NCI-H2171 treated with DMSO at 0.1 percent for 48 hours (cell line): ENCODE measurements at places on chromosomes 6 and 20.
A peak's percentile ranks its signal among the peaks of the same experiment; 100 is the strongest.

GRCh38 chr20:2637246-2637645 lies 15.2 kb upstream of the NOP56 start:
- DNase-seq, result no peak

GRCh38 chr20:16393297-16393696 lies 180.0 kb downstream of the KIF16B start:
- DNase-seq, result no peak

DNA sequence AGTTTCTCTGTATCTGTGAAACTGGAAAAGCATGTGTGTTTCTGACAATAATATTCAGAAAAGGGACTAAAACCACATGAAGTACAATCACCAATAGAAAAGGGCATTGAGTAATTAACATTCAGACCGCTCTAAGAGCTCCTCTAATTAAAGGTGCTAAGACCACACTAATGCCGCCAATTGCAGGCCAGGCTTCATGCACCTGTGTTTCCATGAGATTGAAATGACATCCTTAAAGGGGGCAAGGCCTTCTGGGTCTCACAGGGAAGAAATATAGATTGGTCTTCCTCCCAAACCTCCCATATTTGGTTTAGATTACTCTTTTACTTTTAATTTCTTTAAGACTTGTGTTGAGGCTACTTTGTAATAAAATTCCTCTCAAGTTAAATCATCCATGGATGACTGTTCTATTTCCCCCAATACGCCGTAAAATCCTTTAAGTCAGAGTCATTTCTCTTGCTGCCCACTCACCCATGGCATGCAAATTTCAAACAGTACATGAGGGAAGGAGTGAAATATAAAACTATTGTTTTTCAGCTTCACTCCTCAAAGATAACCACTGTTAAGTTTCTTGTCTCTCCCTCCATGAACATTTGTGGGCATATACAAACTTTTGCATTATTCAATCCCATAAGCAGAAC lies 110.6 kb downstream of the UBE3D start:
- DNase-seq, result no peak

GRCh38 chr6:84569882-84570281 lies 194.5 kb downstream of the TBX18 start:
- no peak for DNase-seq

DNA sequence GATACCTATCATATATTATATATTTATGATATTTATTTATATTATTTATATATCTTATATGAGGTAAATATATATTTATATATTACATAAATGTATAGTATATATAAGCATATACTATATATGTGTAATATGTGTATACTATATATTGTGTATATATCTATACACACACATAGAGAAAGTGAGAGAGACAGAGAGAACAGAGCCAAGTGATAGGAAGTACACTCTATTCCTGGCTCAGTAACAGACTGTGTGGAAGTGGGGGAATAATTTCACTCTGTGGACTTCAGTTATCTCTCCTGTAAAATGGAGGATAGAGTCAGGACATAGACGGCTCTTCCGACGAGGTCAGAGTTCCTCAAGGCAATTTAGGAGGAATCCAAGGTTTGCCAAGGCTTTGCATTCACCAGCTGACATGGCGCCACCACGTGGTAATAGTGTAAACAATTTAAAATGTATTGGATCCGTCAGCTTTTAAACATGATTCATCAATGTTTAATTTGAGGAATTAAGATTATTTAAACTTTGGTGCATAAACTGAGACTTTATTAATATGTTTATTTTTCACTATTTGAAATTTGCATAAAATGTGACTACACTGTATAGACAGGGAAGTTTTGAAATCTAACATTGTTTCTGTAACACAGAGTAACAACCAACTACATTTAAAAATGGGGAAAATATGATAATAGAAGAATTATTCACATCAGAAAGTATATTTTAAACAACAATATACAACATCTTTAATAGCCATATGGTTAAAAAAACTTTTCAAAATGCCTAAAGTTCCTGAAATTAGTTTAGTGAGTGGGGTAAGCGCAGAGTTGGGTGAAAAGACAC lies 75.4 kb upstream of the TMEM244 start:
- peak; percentile 2 for DNase-seq

DNA sequence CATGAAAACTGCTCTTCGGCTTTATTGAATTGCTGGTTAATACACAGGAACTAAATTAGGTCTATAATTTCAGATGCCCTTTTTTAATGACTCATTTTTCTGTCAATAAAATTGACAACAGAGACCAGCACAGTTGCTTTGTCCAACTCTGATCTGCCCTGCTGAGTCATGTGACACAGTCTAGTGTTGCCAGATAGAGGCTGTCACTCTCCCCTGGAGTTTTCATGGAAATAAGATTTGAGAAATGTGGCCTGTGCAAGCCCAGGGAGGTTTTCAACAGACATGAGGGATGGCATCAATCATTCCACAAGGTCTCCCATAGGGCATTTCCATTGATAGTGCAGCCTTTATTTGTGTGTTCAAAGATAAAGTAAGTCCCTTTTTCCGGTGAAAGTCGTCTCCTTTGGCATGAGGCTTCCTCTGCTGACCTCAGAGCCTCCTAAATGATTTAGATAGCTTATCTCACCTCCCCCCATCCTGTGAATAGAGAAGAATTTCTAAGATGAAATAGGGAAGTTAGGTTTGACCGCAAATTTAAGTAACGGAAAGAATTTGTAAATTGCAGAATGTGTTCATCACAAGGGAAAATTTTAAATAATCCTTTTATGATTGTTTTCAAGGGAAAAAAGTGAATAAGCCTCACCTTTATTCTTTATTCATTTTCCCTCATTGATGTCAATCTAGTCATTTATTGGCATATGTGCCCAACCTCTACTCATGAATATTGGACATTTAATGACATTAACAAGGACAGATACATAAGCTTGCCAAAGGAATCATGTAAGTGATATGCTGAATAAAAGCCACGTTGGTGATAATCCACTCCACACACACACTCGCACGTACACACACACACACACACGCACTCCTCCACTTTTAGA lies 277.7 kb downstream of the ADGB start:
- no peak for DNase-seq

- DNase-seq, result no peak
Observed at GRCh38 chr6:31170987-31171671, 647 bp upstream of the POU5F1 start.

DNA sequence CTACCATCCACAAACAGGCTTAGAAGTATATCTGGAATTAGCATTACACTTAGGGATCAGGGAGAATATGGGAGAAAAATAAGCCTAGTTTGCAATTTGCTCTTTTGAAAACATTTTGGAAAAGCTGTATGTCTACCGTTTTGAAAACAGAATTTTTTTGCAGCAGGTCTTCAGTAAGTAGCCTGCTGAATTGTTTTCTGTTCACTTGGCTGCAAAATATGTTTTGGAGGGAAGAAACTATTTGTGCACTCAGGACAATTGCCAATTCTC lies 39.6 kb downstream of the ILRUN start:
- DNase-seq, result no peak

DNA sequence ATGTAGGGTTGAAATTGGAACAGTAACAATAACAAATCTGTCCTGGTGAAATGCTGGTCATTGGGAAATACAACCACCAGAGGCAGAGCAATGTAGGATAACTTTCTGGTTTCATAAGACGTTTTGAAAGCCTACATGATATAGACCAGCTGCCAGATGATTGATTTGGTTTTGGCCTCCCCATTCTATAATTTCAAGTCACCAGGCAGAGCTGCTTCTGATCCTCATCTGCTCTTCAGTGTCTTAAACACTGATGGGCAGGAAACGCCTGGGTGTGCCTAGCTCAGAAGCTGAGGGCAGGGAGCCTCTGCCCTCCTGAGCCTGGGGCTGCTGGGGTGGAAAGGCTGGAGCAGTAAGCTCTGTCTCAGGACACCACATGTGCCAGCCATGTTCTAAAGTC lies 24.5 kb downstream of the DHX35 start:
- no peak for DNase-seq
